Renal cortex interstitium (tissue), 15 donors: ENCODE measurements at places on chromosomes 7 and 10.

DNA sequence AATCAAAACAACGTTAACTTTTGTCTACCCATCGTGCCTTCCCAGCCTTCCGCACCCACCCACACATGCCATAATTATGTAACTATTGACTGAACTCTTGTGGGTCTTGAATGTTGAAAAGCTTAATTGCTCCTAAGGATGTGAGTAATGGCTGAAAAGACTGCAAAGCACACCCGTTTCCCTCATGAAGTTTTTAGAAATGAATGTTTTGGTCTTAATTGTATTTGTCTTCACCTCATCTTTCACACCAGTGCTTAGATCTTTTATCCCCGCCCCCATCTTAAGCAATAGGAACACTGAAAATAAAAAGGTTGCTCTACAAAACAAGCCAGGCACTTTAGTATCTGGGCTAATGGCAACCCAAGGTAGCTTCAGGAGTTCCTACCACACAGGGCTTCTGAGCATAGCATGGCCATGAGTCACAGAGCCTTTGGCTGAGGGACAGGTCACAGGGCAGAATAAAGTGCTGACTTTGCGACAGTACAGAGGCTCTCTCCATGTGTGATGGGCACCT is 690.5 kb downstream of the PARD3 start:
- DNase-seq, result no peak

DNA sequence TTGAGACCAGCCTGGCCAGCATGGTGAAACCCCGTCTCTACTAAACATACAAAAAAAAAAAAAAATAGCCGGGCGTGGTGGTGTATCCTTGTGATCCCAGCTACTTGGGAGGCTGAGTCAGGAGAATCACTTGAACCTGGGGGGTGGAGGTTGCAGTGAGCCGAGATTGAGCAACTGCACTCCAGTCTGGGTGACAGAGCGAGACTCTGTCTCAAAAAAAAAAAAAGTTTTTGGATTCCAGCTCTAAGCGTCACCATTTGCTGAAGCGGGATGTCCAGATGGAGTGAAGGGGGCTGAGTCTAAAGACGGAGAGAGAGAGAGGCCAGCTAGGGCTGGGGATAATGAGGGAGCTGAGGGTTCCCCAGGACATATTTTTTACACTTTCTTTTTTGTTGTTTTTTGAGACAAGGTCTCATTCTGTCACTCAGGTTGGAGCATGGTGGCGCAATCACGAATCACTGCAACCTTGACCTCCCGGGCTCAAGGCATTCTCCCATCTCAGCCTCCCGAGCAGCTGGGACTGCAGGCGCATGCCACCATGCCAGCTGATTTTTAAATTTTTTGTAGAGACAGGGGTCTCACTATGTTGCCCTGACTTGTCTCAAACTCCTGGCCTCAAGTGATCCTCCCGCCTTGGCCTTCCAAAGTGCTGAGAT is 9.4 kb upstream of the HK1 start:
- DNase-seq, result no peak

GRCh38 chr7:19001854-19002253 is 115.6 kb downstream of the TWIST1 start:
- no peak for DNase-seq

DNA sequence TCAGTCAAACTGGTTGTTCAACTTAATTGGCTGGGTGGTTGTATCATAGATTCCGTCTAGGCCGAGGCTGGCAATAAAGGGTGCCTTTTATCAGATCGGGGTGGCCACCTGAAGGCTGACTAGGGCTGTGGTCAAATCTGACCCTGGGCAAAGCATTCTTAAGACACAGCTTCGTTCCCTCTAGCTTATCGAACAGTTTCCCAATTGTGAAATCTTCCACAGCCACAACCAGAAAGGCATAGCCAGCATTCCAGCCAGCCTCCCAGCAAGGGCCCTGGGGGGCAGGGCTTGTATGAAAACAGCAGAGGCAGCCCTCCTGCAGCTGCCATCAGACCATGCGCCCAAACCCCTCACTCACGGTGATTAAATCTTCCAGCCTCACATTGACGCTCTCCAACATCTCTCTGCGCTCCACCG is 42.5 kb upstream of the TMEM213 start:
- no peak for DNase-seq

- no peak for DNase-seq
Measured at GRCh38 chr10:18102404-18102803, 37.8 kb upstream of the CACNB2 start.

DNA sequence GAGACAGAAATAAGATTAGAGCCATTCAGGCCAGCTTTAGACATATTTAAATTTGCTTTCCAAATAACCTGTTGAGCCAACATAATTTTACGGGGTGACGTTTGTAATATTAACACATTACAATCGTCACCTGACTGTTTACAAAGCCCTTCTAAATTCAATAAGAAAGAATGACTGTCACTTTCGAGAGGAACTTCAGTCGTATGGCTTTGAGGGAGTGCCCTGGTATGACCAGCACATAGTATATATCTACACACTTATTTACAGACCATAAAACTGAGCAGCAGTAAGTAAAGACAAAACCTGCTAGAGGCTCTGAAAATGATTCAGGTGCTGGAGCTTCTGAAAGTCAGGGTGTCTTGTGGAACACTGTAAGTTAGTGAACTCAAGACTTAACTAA is 62.4 kb downstream of the BLNK start:
- DNase-seq, result no peak

GRCh38 chr10:119006451-119007210 is 22.9 kb upstream of the NANOS1 start:
- no peak for DNase-seq

DNA sequence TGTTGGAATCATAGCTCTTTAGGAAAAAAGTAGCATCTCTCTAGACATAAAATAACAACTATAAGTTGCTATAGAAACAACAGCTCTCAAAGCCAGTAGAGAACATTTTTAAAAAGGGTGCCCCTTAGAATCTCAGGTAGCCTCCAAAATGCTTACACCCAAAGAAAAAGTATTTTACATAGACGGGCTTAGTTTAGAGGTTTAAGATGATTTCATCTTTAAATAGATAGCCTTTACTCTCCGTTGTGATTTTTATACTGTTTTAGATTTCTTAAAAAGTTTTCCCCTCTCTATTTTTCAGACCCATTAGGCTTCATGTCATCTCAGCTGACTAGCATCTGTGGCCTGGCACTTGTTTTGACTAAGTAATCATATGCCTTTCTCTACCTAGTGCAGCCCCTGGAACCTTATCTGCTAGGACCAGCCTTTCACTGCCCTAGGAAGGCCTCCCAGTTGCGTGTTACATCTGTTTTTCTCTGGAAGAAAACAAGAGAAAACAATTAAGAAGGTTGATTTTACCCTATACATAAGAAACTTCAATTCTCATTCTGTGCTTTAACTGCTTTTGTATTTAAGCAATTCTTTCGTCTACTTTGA is 6.9 kb upstream of the BPGM start:
- DNase-seq, result no peak

GRCh38 chr10:119090026-119090795 is 9.6 kb upstream of the EIF3A start:
- no peak for DNase-seq

DNA sequence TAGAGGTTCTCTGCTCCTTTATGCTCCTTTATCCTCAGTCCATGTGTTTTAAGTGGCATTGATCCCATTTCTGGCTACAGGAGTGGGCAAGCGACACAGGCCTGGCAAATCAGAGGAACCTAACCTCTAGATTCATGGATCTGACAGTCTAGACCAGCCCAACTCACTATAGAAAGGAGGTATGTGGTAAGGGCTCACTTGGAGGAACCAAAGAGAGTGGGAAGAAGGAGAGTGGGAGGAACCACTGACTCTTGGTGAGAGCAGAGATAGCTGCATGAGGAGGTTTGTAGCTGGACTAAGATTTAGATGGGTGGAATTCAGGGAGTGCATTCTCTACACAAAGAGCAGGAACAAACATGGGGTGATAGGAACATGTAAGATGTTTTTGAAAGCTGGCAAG is 11.6 kb upstream of the FRAT1 start:
- DNase-seq, result no peak

GRCh38 chr7:14834883-14835282 is 67.7 kb downstream of the DGKB start:
- DNase-seq, result no peak

- no peak for DNase-seq
Measured at GRCh38 chr7:140056431-140057142, 6.2 kb downstream of the PARP12 start.

GRCh38 chr10:86043236-86043635 is 323.4 kb downstream of the GRID1 start:
- DNase-seq, result no peak
